ENCODE measurements at places on chromosomes 13 and 19.

DNA sequence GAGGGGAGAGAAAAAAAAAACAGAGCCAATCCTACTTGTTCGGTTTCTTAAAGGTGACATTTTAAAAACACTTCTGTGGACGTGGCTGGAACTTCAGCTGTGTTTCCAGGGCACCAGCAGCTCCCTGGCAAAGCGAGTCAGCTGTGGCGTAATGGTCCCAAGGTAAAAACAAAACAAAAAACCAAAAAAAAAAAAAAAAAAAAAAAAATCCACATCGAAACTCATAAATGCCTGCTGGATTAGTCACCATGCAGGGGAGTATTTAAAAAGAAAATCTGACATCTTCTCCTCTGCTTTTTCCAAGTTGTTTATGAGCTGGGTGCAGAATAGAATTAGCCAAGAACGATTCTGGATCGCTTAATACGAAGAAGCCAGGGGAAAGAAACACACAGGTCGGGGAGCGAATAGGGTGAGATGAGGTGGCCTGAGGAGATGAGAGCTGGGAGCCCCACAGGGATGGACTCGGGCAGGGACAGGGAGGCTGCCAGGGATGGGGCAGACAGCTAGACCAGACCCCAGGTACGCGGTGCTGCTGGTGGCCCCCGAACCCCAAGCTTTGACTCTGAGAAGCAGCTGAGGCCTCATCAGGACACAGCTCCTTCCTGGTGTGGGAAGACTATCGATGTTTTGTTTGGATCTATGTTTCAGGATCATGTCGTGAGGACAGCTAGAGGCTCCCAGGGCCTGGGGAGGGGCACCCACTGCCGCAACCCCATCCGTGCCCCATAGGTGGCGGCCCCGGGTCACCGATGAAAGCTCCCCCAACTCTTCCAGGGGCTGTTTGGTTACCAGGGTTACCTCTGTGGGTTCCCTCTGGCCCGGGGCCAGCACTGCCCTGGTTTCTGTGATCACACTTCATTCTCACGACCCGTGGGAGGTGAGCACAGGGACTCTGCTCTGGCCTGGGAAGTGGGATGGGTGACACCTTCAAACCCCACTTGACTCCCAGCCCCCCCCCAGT, 3.1 kb upstream of the CTXN1 start:
- DNase-seq = no peak

- peak; percentile 71 for DNase-seq
Observed at GRCh38 chr13:100809856-100810255, 135.3 kb upstream of the TMTC4 start.

- DNase-seq = no peak
Observed at GRCh38 chr13:110506859-110507566, 54.5 kb downstream of the RAB20 start.

- DNase-seq = no peak
Observed at GRCh38 chr19:1254530-1255185, 6.3 kb downstream of the MIDN start.

DNA sequence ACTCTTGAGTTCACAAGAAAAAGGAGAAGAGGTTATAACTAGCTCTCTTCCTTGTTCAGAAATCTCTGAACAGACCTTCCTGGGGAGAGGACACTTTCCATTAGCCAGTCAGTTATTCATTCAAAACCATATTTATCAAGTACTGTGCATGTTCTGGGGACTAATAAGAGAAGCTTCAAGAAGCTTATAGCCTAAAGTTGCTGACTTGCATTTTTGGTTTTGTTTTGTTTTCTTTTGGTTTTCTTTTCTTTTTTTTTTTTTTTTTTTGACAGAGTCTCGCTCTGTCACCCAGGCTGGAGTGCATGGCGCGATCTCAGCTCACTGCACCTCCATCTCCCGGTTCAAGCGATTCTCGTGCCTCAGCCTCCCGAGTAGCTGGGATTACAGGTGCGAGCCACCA, 471.4 kb downstream of the KLF12 start:
- no peak for DNase-seq

GRCh38 chr19:9906475-9907087, 29.7 kb downstream of the OLFM2 start:
- DNase-seq = no peak

DNA sequence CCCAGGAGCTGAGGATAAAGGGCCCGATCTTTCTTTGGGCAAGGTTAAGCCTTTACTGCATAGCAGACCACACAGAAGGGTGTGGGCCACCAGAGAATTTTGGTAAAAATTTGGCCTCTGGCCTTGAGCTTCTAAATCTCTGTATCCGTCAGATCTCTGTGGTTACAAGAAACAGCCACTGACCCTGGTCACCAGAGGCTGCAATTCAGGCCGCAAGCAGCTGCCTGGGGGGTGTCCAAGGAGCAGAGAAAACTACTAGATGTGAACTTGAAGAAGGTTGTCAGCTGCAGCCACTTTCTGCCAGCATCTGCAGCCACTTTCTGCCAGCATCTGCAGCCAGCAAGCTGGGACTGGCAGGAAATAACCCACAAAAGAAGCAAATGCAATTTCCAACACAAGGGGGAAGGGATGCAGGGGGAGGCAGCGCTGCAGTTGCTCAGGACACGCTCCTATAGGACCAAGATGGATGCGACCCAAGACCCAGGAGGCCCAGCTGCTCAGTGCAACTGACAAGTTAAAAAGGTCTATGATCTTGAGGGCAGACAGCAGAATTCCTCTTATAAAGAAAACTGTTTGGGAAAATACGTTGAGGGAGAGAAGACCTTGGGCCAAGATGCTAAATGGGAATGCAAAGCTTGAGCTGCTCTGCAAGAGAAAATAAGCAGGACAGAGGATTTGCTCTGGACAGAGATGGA, 8.4 kb upstream of the CEACAM19 start:
- no peak for DNase-seq

DNA sequence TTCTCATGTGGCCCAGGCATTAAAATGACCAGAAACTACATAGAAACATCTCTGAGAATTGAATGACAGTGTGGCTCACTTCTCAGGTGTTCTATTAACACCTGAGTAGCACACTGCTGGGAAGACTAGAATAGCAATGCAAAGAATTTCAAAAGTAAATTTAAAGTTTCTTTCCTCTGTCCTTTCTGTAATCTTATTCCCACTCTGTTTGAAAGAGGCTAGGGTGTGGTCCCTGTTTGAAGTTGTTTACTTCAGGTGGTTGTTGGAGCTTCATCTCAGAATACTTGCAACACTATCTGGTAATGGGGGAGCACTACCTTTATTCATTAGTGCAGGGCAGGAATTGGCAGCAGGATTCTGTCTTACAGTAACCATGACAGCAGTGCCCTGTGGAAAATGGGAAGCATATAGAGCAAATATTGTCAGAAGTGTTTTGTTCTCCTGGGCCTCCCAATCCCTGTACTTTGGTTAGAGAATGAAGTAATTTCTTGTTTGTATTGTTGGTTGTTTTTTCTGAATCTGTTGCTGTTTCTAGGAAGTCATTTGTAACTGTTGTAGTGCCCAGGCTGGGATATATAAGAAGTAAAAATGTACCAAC, 1210.2 kb upstream of the ATXN8OS start:
- peak; percentile 20 for DNase-seq

DNA sequence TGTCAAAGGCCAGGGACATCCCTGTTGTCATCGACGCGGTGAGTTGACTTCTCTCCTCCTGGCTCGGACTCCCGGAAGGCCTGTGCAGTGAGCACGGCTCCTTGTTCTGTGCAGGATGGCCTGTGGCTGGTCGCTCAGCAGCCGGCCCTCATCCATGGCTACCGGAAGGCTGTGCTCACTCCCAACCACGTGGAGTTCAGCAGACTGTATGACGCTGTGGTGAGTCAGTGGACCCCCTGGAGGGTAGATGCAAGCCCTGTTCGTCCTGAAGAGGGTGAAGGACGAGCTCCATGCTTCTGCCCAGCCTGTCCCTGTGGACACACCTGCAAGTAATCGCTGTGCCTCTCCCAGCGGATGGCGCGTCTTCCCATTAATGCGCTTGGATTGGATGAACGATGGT, 19.2 kb downstream of the NAXD start:
- DNase-seq = no peak

- peak; percentile 89 for DNase-seq
Observed at GRCh38 chr19:47446534-47447469, 24.9 kb downstream of the SLC8A2 start.
